Activated T-helper 9 cell treated with anti-CD3 and anti-CD28 coated beads, Interleukin-2, amount 50 U/mL, for 16 hours (primary cell): ENCODE measurements at places on chromosomes 1 and 21.

DNA sequence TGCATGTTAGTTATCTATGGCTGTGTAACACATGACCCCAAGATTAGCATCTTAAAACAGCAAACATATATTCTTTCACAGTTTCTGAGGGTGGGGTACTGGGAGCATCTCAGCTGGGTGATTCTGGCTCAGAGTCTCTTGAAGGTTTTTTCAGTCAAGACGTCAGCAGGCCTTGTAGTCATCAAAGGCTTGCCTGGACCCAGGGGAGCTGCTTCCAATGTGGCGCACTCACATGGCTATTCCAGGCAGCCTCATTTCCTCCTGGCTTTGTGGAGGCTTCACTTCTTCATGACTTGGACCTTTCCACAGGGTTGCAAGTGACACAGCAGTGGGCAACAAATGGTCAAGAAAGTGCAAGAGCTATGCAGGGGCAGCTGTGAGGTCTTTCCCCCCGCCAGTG is 114.7 kb downstream of the ACTL8 start:
- DNase-seq: no peak

DNA sequence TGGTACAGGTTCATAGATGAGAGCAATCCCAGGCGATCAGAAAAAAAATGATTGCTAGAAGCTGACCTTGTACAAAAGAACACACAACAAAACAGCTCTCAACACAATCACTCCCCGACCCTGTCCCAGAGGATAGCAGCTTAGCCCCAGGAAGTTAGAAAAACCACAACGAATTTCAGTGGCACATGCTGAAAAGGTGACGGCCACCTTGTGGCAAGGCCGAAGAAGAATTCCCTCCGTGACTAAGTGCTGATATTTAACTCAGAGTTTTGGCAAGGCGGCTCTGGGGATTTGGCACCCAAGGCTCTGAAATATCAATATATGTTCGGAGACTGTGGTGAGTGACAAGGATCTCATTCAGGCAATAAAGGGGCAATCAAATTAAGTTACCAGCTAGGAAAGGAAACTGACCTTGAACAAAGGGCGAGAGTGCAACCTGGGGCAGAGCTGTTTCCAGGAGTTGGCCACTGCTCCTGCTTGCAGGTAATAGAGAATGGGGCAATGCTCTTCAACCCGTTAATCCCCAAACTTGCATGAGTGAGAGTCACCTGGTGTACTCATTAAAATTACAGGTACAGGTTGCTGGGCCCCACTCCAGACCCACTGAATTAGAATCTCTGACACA is 96.2 kb downstream of the BEND5 start:
- no peak for DNase-seq

GRCh38 chr1:155968051-155968400 is 10.3 kb downstream of the ARHGEF2 start:
- DNase-seq: no peak

DNA sequence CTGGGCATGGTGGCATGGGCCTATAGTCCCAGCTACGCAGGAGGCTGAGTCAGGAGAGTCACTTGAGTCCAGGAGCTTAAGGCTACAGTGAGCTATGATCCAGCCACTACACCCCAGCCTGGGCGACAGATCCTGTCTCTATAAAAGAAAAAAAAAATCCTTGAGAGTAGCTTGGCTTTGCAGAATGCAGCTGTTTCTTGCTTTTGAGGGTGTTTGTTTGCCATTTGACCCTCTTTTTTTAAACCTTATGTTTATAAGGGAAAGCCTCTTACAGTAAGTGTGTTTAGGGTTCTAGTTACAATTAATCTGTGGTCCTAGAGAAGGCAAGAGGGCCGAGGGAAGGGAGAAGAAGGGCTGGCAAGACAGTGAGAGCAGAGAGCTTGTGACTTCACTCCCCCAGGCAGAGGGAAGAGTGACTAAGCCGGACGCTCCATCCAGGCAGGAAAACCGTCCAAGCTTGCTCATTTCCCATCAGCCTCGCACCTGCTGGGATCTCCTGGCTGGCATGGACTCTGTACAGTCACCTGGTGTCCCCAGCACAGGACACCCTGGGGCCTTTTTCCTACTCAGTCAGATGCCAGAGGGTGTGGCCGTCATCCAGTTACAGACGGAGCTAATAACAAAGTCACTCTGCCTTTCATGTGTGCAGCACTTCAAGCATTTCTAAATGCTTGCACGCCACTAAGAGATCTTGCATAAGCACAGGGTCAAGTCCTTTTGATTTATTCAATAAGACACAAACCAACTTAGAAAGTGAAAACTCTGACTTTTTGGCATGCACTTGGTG is 55.5 kb upstream of the PSEN2 start:
- no peak for DNase-seq

GRCh38 chr1:80211691-80212380 is 1205.3 kb upstream of the ADGRL4 start:
- DNase-seq: no peak

DNA sequence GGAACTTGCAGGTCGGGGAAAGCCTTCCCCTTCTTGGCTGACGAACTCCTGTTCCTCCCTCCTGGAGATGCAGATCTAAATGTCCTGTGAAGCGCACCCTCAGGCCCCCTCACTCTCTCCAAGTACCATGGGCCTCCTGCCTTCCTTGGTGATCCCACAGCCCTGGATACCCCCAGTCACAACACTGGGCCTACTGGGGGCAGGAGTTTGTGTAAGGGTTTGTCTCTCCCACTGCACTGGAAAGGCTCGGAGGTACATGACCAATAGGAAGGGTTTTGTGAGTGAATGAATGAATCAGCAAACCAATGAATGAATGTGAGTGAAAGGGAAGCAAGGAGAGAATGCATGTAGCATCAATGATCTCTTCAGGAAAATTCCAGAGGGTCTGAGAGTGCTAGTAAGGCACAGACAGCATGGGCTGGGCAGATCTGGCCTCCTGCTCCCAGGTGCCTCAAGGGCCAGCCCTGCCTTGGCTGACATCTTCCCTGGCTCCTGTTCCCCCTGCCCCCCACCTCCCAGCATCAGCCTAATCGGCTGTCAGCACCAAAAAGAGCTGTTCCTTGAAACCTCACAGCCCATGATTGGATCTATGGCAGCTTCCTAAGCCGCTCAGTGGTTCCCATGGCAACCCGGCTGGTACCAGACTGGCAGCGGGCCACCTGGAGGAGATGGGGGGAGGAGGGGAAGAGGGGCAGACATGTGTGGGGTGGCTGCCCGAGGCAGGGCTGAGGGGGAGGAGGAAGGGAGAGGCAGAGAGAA is 95.8 kb downstream of the VWA5B1 start:
- no peak for DNase-seq

- no peak for DNase-seq
Measured at GRCh38 chr1:87146986-87147385, 181.7 kb upstream of the LMO4 start.

DNA sequence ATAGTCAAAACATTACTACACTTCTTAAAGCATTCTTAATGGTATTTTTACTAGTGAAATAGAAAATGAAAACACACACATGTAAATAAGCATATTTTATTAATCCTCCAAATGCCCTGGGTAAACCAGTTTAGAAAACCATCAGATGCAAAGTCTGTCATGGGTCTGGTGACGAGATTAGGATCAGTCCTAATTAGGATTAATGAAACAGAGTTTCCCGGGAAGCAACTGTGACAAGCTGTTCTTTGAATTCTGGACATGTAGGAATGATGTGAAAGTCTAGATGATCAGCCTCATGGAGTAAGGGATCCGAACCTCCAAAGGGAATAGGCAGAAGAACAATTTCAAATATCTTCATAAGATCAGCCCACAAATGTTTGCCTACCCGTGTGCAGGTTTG is 250.2 kb downstream of the KIF26B start:
- DNase-seq: no peak

GRCh38 chr1:92708368-92708950 is 76.4 kb downstream of the EVI5 start:
- DNase-seq: no peak

GRCh38 chr1:25103164-25103795 is 129.0 kb downstream of the SYF2 start:
- DNase-seq: no peak

DNA sequence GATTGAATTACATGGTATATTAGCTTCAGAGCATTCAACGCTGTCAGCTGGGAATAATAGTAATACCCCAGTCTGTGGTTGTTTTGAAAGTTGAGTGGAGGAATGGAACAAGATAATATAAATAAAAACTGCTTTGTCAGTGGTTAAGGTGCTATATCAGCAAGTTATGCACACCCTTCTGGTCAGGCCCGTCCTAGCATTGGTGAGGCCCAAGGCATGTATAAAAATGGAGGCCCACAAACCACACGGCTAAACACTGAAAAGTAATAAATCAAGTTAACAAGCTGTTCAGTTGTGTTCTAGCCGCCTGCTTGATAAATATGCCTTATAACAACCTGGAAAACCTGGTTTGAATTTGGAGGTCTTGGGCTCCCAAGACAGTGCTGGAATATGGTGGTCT is 77.4 kb downstream of the PSMG1 start:
- DNase-seq: no peak

DNA sequence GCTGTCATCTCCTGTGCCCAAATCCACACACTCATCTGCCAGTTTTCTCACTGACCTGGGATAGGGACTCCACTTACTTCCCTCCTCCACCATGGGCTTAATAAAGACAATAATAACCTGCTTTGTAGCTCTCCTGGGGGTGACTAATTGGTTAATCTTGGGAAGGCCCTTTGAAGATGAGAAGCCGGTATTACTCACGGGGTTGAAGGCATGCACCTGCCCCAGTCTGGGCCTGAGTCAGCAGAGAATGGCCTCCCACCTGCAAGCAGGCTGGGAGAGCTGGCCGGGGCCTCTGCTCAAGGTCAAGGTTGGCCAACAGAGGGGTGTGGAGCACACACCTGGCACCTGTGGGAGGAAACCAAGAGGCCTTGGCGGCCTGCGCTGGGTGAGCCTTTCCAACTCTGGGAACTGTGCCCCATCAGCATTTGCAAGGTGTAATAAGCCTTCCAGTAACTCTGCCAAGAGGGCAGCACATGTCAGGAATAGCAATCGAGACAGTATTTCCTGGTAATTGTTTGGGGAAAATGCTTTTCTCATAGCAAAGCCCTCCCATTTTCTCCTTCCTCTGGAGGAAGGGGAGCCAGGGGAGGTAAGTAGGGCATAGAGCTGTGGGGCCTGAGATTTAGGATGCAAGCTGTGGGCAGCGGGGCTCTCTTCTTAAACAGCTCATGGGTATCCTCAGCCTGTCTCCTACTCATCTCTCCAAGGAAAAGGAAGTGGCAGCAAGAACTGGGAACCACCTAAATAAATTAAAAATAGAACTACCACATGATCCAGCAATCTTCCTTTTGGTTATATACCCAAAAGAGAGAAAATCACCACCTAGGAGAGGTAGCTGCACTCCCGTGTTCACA is 49.0 kb downstream of the TOMM20 start:
- no peak for DNase-seq

- DNase-seq: no peak
Measured at GRCh38 chr1:228736844-228737445, 1.7 kb downstream of the RHOU start.

GRCh38 chr1:173333581-173333980 is 126.5 kb upstream of the TNFSF4 start:
- no peak for DNase-seq

GRCh38 chr1:168734271-168734670 is 5.3 kb upstream of the DPT start:
- DNase-seq: no peak

DNA sequence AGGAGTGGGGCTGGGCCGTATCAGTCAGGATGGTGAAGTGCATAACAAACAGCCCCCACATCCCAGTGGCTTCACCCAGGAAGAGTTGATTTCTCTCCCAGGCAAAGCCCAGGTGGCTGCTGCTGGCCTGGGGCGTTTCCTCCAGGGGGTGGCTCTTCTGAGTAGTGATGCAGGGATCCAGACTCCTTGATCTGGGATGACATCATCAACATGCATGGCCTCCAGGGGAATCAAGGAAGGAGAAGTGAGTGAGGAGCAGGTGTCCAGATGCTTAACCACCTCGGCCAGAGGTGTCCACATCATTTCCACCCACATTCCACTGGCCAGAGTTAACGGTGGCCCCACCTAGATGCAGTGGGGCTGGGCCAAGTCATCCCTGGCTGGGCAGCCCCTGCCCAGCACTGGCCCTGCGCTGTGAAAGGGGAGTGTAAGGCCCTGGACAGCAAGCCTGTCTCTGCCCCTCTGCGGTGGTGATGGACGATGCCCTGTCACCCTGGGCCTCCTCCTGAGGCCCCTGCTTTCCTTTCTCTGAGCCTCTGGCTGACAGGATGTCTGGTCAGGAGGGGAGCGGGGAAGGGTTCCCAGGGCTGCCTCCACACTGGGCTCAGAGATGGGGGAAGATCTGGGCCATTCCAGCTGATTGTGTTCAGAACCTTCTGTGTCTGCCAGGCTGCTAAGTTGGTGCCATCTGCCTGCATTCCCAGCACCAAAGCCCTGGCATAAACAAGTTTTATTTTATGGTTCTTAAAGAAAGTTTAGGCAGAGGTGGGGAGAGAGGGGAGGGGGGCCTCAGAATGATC is 598.2 kb downstream of the MATN1 start:
- DNase-seq: no peak

DNA sequence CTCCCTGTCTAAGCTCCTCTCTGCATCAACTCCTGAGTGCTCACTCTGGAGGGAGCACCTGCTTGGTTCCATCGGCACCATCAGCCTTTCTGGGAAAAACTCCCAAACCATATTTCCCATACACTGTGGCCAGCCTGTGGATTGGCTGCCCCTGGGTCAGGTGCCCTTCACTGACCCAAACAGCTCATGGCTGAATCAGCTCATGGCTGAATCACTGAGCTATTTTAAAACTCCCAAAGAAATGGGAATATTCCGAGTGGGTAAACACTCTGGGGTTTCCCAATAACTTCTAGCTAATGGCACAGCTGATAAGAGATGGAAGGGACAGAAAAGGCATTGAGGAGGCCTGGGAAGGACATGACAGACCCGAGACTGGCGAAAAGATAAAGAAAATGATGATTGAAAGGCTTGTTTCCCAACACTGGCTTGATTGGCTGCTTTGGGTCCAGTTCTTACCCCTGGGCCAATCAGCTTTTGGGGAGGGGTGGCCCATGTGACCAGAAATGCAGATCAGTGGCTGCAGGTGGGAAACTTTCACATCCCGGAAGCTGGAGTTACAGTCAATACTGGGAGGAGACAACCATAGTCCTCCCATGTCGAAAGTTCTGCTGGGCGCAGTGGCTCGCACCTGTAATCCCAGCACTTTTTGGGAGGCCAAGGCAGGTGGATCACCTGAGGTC is 37.3 kb upstream of the KAZN start:
- no peak for DNase-seq
